ENCODE measurements at places on chromosomes 12 and 14.

DNA sequence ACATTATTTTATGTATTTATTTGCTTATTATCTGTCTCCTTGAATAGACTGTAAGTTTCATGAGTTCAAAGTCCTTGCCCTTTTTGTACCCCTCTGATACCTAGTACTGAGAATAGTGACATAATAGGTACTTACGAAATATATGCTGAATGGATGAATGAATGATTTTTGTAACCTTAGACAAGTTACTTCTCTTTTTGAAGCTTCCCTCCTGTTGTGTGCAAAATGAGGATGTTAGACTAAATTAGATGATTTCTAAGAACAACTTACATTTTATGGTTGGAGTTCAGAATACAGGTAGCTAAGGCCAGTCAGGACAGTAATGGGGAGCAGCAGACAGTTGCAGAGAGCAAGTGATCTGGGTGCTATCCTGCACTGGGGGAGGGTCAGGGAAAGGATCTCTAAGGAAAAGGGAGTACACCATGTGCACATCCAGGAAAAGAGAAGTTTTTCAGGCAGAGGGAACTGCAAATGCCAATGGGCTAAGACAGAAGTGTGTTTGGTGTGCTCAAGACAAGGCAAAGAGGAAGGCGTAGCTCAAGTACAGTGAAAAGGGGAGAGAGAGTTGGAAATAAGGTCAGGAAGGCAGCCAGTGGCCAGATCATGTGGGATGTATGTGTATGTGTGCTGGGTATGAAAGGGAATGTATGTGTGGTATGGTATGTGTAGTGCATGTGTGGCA is 59.4 kb upstream of the AMIGO2 start:
- DNase-seq = no peak

- no peak for DNase-seq
Measured at GRCh38 chr14:99733540-99734405, 49.7 kb downstream of the CYP46A1 start.

DNA sequence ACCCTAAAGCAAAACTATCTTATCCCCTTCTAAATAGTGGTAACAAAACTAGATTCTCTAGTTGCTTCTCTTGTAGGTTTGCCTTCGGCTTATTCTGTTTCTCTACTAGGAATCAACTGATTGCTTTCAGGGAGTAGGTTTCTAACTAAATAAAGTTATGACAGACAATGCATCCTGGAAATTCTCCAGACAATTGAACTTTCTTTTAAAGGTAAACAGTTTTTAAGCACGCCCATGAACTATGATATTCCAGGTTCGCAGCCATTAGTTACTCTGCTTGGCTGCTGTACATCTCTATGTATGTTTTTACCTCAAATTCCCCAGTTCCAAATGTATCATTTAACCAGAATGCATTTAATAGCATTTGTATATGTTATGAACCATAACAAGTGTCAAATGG is 23.9 kb downstream of the EIF2S3B start:
- no peak for DNase-seq

GRCh38 chr12:114685869-114686268 is 1.9 kb upstream of the TBX3 start:
- DNase-seq = no peak

Data from activated naive CD8-positive, alpha-beta T cell treated with anti-CD3 and anti-CD28 coated beads, Interleukin-2, amount 50 U/mL, for 16 hours (primary cell).